CD4-positive, alpha-beta T cell treated with Interleukin-1 beta for 1 hour (primary cell): ENCODE measurements at places on chromosomes 2 and 18.

DNA sequence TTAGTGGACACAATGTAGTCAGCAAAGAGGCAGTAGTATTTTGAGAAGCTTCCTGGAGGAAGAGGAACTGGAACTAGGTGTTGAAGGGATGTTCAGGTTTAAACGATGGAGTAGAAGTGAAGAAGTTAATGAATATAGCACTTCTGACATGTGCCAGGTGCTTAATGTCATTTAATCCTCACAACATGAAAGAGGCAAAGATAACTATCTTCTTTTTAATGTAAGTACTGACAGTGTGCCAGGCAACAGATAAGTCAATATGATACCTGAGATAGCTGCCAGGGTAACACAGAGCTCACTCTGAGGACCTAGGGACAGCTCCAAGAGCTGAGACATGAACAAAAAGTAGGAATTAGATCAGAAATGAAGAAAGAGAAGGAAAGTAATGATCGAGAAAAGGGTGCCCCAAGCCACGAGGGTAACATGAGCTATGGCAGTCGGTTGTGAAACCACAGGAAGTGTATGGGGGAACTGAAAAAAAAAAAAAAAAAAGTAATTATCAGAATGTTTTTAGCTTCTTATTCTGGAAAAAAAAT is 140.7 kb downstream of the RNF144A start:
- DNase-seq = peak; percentile 14

DNA sequence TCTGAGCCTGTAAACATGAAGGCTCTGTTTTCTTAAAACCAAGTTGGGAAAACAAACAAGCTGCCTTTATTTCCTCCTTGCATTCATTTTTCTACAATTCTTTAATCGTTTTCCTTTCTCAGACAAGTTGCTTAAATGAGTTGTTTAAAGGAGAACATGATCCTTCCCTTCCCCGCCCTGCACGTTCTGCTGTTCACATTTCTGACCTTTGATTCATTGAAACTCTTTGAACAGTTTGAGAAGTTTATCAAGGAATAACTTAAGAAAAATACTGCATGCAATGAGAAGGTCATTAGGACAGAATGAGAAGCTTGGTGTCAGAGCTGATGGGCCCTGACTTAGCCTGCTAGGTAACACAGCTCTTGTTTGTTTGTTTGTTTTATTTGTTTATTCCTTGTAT is 181.6 kb downstream of the PARD3B start:
- DNase-seq = no peak

- no peak for DNase-seq
Measured at GRCh38 chr2:218832081-218832480, 478 bp upstream of the PRKAG3 start.

- no peak for DNase-seq
Measured at GRCh38 chr2:82731824-82732223, 1727.3 kb downstream of the SUCLG1 start.

- DNase-seq = no peak
Measured at GRCh38 chr18:2910261-2910660, 63.5 kb downstream of the EMILIN2 start.

DNA sequence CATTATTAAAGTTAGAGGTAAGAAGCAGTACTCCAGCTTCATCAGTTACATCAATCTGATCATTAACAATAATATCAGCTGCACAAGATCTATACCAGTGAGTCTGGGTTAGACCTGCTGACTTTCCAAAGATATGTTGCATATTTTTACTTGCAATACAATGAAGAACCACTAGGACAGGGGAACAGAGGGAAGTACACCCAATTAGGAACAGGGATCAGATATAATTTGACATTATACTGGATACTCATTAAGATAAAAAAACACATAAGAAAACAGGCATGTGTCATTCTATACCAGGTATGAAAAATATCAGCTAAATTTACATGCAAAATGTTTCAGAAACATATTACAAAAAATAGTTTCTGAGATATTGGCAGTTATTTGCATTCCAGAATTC is 995.1 kb upstream of the DDX18 start:
- DNase-seq = no peak

DNA sequence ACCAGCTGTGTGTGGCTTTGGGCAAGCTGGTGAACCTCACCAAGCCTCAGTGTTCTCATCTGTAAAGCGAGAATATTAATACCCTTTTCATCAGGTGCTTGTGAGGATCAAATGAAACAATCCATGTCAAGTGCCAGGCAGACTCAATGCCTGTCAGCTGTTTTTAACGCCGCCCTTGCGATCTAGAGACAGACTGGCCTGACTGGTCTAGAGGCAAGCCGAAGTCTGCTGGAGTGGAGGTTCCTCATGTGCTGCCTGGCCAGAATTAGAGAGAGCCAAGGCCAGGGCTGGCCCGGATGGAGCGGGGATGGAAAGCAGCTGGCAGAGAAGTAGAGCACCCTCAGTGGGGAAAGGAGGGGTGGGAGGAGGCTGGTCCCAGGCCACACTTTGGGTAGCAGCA is 74.5 kb upstream of the B3GNT7 start:
- no peak for DNase-seq

DNA sequence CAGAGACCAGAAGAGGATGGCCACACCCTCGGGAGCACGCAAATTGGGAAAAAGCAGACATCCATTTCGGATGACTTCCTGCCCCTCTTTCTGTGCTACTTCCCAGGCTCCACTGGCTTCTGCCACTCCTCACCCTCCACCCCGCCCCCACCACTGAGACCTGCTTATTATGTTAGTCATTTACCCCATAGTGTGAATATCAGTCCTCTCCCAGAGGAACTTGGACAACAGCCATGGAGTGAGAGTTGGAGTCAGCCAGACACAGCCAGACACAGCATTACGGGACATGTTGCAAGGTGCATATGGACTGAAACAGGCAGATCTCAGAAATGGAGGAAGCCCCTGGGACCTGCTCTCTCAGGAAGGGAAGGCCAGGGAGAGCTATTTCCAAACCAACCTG is 51.8 kb downstream of the CTIF start:
- DNase-seq = no peak

DNA sequence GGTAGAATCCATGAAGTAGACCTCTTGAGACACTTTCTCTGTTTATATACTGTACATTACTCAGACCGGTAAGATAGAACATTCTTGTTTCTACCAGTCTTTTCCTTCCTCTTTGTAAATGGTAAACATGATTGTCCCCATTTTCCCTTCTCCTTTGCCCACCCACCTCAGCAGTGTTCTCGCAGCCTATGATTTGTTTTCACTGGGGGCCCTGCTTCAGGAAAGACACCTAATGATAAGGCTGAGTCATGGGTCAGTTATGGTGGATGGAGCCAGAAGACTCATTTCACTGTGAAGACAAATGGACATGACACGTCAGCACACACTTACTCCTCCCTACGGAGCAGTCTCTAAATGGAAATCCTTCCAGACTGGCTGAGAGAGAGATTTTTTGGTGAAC is 23.7 kb downstream of the CENPO start:
- DNase-seq = no peak

DNA sequence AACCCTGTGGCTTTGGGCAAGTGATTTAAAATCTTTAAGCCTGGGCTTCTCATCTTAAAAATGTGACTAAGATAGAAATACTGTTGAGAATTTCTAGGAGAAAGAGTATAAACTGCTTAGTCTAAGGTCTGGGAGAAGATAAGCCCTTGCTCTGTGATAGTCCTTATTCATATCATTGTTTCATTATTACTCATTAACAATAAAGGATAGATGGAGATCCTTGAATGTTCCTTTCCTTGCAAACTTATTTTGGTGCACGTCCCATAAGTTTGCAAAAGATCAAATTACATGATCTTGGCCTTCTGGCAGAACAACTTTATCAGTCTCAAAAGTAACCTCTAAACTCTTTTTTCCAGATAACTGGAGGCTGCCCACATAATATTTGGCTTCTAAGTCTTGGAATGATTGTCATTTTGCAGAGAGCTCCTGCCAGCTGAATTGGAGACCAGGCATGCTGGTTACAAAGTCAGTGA is 138.3 kb downstream of the FAM124B start:
- no peak for DNase-seq

DNA sequence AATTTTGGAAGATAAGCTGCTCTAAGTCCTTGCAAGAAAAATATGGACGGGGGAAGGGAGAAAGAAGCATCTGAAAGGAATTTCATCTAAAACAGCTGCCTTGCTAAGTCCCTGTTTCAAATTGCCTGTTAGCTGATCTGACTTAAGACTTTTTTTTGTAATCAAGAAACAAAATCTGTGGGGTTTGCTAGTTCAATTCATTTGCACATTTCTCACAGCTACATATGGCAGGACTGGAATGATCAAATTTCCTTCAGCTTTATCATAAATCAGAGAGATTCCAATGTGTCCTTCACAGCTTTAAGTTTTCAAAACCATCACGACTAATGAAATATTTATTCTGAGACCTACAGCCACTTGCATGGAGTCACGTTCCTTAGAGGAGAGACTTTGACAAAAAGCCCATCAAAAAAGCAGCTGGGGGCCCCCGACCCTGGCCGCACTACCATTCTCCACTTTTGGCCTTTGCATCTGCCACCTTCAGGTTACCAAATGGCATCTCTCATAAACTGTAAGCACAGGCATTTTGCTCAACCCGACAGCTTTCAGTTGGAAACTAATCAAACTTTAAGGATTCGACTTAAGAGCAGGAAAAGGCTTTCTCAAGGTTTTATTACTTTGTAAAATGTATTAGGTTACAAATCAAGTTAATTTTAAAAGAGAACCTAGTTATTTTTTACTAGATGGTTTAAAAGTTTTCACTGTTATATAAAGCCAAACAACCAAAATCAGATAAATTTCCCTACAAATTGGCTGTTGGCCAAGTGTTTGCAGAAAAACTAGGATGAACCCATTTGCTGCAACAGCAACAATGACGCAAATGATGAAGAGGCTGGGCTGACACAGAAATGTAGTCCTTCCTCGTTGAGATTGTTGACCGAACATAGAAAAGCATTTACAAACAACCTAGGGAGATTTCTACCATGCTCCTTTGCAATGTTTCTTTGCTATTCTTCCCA is 100.4 kb upstream of the RND3 start:
- no peak for DNase-seq

DNA sequence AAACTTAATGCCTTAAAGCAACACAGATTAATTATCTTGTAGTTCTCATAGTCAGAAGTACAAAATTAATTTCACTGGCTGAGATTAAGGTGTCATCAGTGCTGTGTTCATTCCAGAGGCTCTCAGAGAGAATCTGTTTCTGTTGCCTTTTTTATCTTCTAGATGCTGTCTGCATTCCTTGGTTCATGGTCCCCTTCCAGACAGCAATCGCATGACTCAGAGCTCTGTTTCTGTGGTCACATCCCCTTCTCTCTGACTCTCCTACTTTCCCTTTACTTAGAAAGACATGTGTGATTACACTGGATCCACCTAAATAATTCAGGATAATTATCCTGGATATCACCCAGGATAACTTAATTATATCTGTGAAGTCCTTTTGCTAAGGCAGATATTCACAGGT is 148.6 kb downstream of the MAIP1 start:
- no peak for DNase-seq

DNA sequence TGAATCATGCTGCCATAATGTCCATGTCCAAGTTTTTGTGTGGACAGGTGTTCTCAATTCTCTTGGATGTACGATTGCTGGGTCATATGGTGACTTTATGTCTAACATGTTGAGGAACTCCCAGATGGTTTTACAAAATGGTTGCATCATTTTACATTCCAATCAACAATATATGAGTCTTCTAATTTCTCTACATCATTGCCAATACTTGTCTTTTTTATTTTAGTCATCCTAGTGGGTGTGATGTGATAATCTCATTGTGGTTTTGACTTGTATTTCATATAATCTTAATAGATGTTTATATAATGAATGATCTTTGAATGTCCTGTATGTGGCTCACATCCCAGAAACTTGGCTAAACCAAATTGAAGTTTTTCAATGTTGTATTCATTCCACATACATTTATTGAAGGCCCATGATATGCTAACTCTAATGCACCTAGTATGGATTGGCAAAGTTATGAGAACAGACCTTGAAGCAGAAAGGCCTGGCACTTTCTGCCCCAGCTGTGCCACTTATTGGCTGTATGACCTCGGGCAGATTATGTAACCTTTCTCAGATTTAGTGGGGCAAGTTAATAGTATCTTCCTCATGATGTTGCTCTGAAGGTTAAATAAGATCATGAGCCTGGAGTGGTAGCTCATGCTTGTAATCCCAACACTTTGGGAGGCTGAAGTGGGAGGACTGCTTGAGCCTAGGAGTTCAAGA is 205.4 kb downstream of the RAB3GAP1 start:
- DNase-seq = no peak

- DNase-seq = no peak
Measured at GRCh38 chr2:13056259-13056843, 339.6 kb downstream of the TRIB2 start.

GRCh38 chr18:8081267-8081666 is 514.2 kb downstream of the PTPRM start:
- DNase-seq = no peak

- no peak for DNase-seq
Measured at GRCh38 chr18:50091509-50092244, 103.3 kb downstream of the MYO5B start.
